ENCODE measurements at places on chromosomes 2 and 18. TPM values are rescaled to one million over a fixed set of nuclear protein-coding genes. Genes with fewer than 3 reads are reported as not detected.

SKA1 gene
- total RNA-seq: 38.1 TPM

ASXL3 gene
- total RNA-seq: not detected

KANSL3 gene
- total RNA-seq: 43.7 TPM

CAPN10 gene
- 25.3 TPM for total RNA-seq

CCDC74B gene
- total RNA-seq: 1.0 TPM

GNLY gene
- total RNA-seq: not detected

EIF2B4 gene
- 57.0 TPM for total RNA-seq

SLC16A14 gene
- total RNA-seq: not detected

PRSS56 gene
- total RNA-seq: not detected

COPS7B gene
- 38.0 TPM for total RNA-seq

ATP5F1A gene
- total RNA-seq: 401 TPM

DNA sequence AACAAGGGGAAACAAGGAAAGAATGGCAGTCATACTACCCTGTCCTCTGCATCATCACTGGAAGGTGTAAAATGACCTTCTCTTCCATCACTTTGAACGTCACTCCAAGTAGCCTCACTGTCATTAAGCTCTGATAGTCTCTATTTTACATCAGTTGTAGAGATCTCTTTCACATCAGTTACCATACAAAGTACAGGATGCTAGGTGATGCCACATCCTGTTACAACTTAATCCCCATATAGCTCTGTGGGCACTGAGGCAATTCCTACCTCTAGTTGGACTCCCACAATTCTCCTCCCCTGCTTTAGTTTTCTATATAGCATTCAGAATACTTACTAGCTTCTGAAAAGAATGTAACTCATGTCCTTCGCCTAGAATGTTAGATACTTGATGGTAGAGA, 55.1 kb upstream of the TTC27 start:
- no peaks in the 10 kb centered on the region for H3K27me3 ChIP-seq
- no peak overlapping the region for H3K4me3 ChIP-seq
- no peak overlapping the region for H3K27ac ChIP-seq
- H3K36me3 ChIP-seq: peaks cover 31% of the 10 kb centered on the region

DNA sequence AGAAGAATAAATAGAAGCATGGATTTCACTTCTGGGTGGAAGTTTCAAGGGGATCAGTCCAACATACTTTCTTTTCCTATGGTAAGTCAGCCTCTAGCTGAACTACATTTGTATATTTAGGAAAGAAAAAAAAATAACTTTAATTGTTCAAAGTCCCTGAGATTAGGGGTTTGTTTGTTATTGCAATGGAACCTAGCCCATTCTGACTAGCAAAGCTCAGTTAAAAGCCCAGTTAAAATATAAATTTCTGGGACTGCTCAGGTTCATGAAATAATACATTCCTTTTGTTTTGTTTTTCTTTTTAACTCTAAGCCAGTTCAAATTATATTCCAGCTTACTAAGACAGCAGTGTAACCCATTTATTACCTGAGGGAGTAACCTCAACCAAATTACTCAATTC, 2069.6 kb upstream of the CELF4 start:
- H3K4me1 ChIP-seq: no peaks in the 10 kb centered on the region
- H3K36me3 ChIP-seq: no peaks in the 10 kb centered on the region
- DNase-seq: no peak
- no peaks in the 10 kb centered on the region for H3K27me3 ChIP-seq

- no peaks in the 10 kb centered on the region for H3K27me3 ChIP-seq
- no peak overlapping the region for H3K4me3 ChIP-seq
- DNase-seq: no peak
- no peaks in the 10 kb centered on the region for H3K4me1 ChIP-seq
- no peaks in the 10 kb centered on the region for H3K36me3 ChIP-seq
Observed at GRCh38 chr2:211963969-211964368, 574.6 kb downstream of the ERBB4 start.

DNA sequence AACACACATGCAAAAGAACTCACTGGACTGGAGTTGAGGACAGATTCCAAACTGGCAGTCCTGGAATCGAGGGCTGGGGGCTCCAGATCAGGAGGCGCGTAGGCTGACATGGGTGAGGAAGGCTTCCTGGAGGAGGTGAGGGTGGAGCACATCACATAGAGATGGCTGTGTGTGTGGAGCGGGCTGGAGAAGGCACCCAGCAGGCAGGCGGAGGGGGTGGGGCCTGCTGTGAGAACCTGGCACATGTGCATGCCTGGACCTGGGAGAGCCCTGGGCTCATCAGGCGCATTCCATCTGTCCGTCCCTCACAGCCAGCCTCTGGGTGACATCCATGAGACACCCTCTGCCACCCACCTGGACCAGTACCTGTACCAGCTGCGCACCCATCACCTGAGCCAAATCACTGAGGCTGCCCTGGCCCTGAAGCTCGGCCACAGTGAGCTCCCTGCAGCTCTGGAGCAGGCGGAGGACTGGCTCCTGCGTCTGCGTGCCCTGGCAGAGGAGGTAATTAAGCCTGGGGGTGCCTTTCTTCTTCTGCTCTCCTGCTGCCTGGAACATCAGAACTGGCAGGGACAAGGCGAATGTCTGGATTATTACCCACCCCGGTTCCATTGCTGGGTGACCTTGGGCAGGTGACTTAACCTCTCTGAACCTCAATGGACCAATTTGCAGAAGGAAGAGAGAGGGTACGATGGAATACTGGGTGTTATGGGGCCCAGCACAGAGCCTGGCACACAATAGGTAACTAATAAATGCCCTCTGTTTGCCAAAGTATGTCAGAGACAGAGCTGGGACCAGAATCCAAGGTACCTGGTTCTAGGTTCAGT, 108.3 kb downstream of the DYSF start:
- no peak for DNase-seq
- H3K4me1 ChIP-seq: no peaks in the 10 kb centered on the region
- H3K36me3 ChIP-seq: no peaks in the 10 kb centered on the region
- no peak overlapping the region for H3K4me3 ChIP-seq
- no peak overlapping the region for H3K27ac ChIP-seq

DNA sequence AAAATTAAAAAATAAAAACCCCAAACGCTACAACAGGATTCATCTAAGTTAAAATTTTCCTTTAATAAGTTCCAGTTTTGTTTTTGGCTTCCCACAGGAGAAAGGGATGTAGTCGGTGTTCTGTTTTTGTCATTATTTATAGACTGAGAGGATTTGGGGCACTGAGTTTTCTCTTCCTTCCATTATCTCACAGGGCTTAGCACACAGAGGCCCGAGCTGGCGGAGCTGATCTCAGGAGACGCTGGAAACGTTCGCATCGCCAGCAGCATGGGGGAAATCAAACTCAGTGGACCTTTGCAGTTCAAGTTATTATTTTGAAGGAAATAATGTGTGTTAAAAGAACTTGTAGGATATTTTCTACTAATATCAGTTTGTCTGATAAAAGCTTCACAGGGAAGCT, 669.7 kb upstream of the SALL3 start:
- H3K4me3 ChIP-seq: no peak overlapping the region
- no peaks in the 10 kb centered on the region for H3K4me1 ChIP-seq
- H3K27ac ChIP-seq: no peak overlapping the region
- H3K36me3 ChIP-seq: no peaks in the 10 kb centered on the region

GRCh38 chr2:39094717-39095363, 26.0 kb downstream of the SOS1 start:
- no peak for DNase-seq
- peaks cover 9% of the 10 kb centered on the region for H3K4me1 ChIP-seq
- H3K4me3 ChIP-seq: no peak overlapping the region

DNA sequence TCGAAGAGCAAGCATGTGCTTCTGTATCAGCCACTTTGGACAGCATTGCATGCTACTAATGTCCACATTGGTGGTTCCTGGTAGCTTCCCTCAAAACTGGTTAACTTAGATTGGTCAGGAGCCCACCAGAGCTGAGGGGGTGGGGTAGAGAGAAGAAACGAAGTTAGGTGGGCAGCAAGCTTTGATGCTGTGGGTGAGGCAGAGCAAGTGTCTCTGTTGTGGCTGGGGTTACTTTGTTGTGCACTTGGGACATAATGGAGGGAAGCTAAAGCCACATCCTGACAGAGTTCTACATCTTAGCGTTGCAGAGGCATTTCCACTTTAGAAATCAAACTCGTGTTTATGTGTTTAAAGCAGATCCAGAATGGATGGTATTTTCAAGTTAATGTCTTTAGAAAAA, 82.7 kb downstream of the FAM168B start:
- no peak overlapping the region for H3K4me3 ChIP-seq
- no peak for DNase-seq
- H3K36me3 ChIP-seq: no peaks in the 10 kb centered on the region
- H3K4me1 ChIP-seq: no peaks in the 10 kb centered on the region
- no peak overlapping the region for H3K27ac ChIP-seq

DNA sequence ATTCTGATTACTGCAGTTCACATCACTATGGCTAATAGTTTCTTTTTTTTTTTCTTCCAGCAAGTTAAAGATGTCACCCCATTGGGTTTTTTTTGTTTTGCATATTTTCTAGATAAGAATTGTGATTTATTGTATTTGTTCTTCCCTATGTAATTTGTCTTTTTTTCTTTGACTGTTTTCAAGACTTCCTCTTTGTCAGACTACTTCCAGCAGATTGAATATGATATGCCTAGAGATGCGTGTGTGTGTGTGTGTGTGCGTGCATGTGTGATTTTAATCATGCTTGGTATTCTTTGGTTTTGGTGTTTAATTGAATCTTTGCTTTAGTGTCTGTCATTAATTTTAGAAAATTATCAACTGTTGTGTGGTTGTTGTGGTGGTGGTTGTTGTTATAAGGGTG, 166.7 kb upstream of the SLC39A10 start:
- no peak overlapping the region for H3K27ac ChIP-seq
- no peaks in the 10 kb centered on the region for H3K27me3 ChIP-seq
- H3K4me3 ChIP-seq: no peak overlapping the region

- H3K27ac ChIP-seq: no peak overlapping the region
- no peak overlapping the region for H3K4me3 ChIP-seq
- H3K4me1 ChIP-seq: peaks cover 15% of the 10 kb centered on the region
- H3K27me3 ChIP-seq: no peaks in the 10 kb centered on the region
- H3K36me3 ChIP-seq: peaks cover 33% of the 10 kb centered on the region
Observed at GRCh38 chr2:74373985-74374384, 6.1 kb downstream of the DCTN1 start.

- DNase-seq: peak; percentile 67
- H3K27me3 ChIP-seq: peaks cover 6% of the 10 kb centered on the region
- H3K27ac ChIP-seq: no peak overlapping the region
- H3K4me1 ChIP-seq: peaks cover 4% of the 10 kb centered on the region
- H3K4me3 ChIP-seq: peak overlapping the region; percentile 30
Observed at GRCh38 chr18:63074981-63075404, 244.6 kb downstream of the BCL2 start.

DNA sequence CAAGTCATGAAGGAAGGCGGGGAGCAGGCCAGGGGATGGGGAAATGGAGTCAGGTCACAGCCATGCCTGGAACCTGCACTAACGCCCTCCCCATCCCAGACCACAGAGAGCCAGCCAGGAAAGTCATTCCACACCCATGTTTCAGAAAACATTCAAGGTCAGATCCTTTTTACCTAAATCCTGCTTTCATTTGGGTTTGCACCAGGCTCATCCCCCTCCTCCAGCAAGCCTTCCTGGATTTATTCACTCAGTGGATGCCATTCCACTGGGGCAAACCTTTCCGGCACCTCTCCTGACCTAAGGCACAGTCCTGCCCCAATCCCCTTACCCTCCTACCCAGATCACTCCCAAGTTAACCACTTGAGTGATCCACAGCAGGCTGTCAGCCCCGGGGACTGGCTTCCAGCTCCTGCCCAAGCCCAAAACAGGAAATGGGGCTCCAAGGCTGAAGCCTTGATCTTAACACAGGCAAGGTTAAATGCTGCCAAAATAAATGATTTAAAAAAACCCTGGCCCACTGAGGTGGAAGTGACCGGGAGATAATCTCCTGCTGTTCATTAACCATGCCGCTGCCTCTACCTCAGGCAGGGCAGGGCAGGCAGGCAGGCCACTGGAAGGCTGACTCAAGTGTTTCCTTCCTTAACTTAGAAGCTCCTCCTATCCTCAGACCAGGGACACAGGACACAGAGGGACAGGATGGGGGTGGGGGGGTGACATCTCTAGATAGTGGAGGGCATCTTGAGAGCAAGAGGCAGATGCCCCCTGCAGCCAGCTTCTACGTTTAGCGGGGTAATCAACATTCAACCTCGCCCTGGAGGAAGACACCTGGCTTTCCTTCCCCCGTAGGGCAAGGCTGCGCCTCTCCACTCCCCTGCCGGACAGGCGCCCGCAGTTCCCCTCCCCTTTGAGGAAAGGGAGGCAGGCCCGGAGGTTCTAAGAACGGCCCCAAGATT, 1.4 kb downstream of the RAB11FIP5 start:
- H3K4me3 ChIP-seq: peak overlapping the region; percentile 61
- peak overlapping the region; percentile 67 for H3K27ac ChIP-seq
- DNase-seq: peak; percentile 43
- no peaks in the 10 kb centered on the region for H3K36me3 ChIP-seq
- H3K27me3 ChIP-seq: no peaks in the 10 kb centered on the region

DNA sequence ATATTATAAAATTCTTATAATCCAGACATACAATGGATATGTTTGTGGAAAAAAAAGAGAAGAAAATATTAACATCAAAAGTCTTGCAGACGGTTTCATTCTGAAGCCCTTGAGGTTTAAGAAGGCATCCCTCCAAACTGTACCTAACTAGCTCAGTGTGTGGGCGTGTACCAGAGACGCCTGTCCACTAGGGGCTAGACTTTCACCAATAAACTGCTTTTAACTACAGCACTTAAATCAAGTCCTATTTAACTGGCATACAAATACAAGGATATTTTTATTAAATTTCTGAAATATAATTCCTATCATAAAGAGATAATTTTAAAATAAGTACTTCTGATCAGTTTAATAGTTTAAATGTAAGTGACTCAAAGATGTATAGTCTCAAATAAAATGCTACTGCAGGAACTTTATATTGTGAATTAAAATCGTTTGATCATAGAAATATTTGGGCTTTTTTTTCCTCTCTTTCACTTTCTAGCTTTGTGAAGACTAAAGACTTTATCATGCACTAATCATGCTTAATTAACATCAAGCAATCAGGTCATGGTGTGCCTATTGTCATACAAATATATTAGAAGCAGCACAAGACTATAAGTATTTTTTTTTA, 437.7 kb downstream of the SATB2 start:
- no peaks in the 10 kb centered on the region for H3K4me1 ChIP-seq
- no peaks in the 10 kb centered on the region for H3K27me3 ChIP-seq
- no peak overlapping the region for H3K4me3 ChIP-seq
- no peak overlapping the region for H3K27ac ChIP-seq
- H3K36me3 ChIP-seq: no peaks in the 10 kb centered on the region
- DNase-seq: no peak

- peaks cover 21% of the 10 kb centered on the region for H3K36me3 ChIP-seq
- DNase-seq: no peak
Observed at GRCh38 chr2:210461401-210461800, 15.2 kb downstream of the LANCL1 start.

DNA sequence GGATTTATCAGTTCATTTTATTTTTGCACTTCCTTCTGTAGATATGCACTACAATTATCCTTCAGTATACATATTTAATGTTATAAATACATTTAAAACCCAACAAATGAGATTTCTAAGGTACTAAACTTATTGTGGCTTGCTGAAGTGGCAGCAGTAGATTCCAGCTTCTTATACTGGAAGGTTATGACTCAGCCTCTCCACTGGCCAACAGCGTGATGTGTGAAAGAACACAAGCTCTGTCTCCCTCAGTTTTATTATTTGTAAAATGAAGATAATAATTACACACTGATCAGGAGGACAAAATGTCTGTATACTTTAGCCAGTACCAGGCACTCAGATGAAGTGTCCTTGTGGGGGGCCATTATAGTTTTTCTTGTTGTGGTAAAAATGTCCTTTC, 1147.1 kb downstream of the CNTNAP5 start:
- no peaks in the 10 kb centered on the region for H3K27me3 ChIP-seq
- DNase-seq: no peak
- H3K4me3 ChIP-seq: no peak overlapping the region
- no peaks in the 10 kb centered on the region for H3K36me3 ChIP-seq
- H3K27ac ChIP-seq: no peak overlapping the region
- no peaks in the 10 kb centered on the region for H3K4me1 ChIP-seq
